Stimulated activated CD8-positive, alpha-beta memory T cell treated with anti-CD3 and anti-CD28 coated beads, Interleukin-15, amount 100 ng/mL, for 4 hours (primary cell): ENCODE measurements at places on chromosomes 6 and 20.

GRCh38 chr6:161271343-161272030 is 2.4 kb downstream of the AGPAT4 start:
- DNase-seq = no peak

GRCh38 chr6:31299947-31300346 is 28.1 kb upstream of the HLA-C start:
- no peak for DNase-seq

DNA sequence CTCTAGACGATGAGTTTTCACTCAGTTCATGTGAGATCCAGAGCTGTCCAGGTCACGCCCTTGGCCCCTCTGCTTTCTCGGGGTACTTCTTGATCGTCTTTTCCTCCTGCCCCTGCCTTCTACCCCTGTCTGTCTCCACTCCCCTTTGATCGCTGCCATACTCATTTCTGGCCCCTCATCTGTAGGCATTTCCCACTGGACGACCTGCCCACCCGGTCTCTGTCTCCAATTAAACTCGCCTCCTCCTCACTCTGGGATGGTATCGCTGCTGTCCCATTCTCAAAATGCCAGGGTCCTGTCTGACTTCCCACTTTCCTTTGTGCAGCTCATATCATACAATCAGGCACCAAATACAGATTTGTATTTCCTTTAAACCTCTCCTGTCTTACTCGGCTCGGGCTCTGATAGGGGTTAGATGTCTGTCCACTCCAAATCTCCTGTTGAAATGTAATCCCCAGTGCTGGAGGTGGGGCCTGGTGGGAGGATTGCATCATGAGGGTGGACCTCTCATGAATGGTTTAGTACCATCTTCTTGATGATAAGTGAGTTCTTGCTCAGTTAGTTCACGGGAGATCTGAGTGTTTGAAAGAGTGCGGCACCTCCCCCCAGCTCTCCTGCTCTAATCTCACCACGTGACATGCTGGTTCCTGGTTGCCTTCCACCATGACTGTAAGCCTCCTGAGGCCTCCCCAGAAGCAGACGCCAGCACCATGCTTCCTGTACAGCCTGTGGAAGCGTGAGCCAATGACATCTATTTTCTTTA is 3.5 kb upstream of the SYNJ2 start:
- no peak for DNase-seq

DNA sequence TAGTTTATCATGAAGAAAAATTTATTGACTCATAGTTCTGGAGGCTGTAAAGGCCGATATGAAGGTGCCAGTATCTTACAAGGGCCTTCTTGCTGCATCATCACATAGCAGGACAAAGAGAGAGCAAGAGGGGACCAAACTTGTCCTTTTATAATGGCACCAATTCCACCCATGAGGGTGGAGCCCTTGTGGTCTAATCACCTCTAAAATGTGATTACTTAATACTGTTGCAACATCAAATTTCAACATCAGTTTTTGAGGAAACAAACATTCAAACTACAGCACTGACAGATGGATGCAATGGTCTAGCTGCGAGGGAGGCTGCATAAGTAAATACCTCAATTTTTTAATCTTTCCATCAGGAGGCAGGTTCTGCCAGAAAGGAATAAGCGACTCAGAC is 76.7 kb upstream of the LAMA2 start:
- DNase-seq = no peak

DNA sequence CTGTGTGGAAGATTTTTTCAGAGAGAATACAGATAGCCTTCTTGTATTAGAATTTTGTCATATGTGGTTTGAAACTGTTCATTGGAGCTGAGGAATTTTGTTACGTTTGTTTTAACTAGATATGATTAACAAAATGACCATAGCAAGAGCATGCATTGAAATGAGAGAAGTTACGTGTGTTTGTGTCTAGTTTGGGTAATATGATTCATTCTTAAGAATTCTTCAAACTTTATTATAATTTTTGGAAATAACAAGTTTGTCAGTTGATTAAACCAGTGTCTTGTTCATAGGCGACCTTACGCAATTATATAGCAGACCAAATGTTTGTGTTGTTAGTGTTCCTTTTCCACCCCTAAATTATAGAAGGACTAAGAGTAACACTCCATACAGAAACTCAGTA is 5.5 kb downstream of the GMNN start:
- no peak for DNase-seq

DNA sequence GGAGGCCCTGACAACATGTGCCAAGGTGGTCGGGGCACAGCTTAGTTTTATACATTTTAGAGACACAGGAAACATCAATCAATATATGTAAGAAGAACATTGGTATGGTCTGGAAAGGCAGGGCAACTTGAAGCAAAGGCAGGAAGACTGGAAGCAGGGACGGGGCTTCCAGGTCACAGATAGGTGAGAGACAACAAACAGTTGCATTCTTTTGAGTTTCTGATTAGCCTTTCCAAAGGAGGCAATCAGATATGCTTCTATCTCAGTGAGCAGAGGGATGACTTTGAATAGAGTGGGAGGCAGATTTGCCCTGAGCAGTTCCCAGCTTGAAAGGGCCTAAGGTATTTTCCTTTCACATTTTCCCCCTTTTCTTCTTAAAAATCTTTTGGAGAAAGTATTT is 311.0 kb upstream of the RGS17 start:
- DNase-seq = no peak

DNA sequence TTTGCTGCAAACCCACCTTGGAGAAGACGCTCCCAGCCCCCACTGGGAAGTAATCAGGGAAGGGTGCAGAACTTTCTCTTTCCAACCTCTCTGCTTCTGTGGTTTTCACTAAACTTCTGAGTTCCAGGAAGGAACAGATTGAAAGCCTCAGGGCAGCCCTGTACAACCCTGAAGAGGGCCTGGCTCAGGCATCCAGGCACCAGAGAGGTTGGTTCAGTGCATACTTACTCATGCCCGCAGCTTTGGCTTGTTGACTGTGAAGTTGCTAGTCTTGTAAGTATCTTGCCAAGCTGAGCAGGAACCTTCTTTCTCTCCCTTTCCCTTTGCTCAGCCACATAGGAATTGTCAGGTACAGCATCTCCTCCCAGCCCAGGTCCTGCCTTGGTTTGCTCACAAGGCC is 272.2 kb upstream of the FOXQ1 start:
- no peak for DNase-seq

- DNase-seq = no peak
Measured at GRCh38 chr6:143431226-143431625, 19.3 kb downstream of the ADAT2 start.

- DNase-seq = no peak
Measured at GRCh38 chr6:52566201-52566600, 10.7 kb downstream of the TRAM2 start.

- DNase-seq = peak; percentile 25
Measured at GRCh38 chr6:117449549-117450439, 24.1 kb upstream of the ROS1 start.

DNA sequence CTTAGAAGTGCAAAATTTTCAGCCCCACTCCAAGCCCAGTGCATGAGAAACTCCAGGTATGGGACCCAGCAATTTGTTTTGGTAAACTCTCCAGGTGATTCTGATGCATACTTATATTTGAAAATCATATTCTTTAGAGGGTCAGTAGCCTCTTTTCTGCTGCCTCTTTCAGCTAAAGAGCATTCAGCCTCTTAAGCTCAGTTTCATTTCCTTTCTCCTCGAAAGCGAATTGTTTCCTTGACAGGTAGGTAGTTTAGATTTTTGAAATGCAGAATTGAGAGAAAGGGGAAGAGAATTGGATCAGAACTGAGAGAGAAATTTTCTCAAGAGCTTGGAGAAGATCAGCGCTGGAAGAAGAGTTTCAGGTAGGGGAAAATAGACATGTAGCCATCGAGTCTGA is 995.8 kb upstream of the FLRT3 start:
- DNase-seq = no peak

GRCh38 chr6:15375638-15376290 is 129.9 kb downstream of the JARID2 start:
- no peak for DNase-seq

GRCh38 chr6:4727217-4727616 is 49.0 kb upstream of the CDYL start:
- DNase-seq = no peak

DNA sequence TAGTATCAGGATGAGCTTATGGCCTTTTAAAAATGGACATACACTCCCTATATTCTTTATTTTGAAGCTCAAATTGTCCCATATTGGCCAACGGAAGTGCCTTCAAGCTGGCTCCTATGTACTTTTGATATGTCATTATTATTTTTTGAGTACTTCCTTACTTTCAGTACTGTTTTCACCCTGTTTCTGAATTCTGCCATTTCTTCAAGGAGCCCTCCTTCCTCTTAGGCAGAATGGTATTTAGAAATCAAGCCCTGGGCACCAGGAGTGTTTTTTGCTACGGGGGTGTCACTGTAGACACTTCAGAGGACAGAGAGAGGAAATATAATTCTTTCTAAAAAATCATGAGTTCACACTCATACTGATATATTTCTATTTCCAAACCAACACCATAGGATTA is 5.5 kb upstream of the MYLK4 start:
- DNase-seq = no peak

DNA sequence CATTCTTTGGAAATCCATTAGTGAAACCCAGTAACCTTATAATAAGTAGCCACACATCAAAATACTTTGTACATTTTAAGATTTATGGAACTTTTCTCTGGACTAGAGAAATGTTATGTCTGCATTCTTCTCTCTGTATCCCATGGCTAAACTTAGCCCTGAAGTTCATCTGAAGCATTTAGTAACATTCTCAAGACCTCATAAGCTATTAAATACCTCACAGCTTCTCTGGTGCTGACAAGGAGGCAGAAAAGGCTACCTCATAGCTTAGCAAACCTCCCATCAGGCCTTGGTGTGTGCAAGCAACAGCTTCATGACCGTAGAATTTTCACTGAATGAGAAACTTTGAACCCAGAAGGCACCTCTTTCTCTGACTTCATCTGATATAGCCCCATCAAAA is 38.9 kb upstream of the HDGFL1 start:
- DNase-seq = no peak
